ENCODE measurements at places on chromosomes 2 and 18.
A peak's percentile ranks its signal among the peaks of the same experiment; 100 is the strongest.

- no peak for DNase-seq
Observed at GRCh38 chr2:130355172-130355577, 681 bp upstream of the PTPN18 start.

DNA sequence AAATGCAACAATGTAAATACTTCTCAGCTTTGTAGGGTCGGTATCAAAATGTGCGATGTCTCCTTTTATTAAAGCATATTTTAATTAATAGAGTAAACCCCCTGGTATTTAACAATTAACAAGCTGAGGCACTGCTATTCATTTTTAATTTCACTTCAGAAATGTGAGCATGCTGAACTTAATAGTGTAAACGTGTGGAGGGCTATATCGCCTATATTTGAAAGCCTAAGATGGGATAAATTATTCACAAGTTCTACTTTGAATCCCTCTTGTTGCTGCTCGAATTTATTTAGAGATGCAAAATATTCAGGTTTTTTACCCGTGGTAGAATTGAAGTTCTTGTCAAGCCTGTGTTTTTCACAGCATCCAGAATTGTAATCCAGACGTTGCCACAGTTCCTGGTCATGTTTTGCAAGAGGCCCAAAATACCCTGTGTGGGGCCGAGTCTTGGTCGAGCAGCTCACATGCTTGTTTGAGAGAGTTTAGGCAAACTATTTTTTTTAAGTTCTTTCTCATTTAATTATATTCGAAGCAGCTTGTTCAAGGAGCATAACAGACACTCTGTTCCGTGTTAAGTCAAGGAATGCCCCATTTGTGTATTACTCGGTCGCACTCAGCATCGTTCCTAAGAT lies 2.5 kb downstream of the SALL3 start:
- DNase-seq, result no peak

GRCh38 chr2:10285556-10286198 lies 17.0 kb upstream of the HPCAL1 start:
- DNase-seq, result peak; percentile 88

GRCh38 chr18:12766986-12767433 lies 64.2 kb downstream of the PSMG2 start:
- no peak for DNase-seq

DNA sequence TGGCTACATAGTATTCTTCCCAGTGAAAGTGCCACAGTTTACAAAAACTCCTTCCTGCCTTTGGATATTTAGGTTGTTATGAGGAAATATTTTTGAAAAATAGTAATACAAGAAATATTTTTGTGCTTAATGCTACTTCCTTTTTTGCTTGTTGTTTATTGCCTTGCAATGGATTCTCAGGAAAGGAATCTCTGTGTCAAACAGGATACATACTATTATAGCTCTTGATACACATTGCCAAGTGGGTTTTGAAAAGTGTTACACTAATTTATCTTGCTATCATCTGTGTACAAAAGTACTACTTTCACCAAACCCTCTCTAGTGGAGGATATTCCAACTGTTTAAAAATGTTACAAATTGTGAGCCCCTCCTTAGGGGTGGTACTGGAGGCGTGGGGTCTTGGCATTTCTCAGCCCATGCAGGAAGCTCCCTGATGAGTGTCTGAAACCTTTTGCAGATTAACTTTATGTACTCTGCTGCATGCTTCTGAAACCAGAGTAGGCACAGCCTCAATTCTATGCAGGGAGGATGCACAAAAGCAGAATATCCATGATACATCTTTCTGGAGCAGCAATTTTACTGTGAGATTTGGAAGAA lies 54.5 kb downstream of the EVA1A start:
- DNase-seq, result no peak

- DNase-seq, result no peak
Observed at GRCh38 chr2:16933355-16933754, 267.7 kb upstream of the CYRIA start.

DNA sequence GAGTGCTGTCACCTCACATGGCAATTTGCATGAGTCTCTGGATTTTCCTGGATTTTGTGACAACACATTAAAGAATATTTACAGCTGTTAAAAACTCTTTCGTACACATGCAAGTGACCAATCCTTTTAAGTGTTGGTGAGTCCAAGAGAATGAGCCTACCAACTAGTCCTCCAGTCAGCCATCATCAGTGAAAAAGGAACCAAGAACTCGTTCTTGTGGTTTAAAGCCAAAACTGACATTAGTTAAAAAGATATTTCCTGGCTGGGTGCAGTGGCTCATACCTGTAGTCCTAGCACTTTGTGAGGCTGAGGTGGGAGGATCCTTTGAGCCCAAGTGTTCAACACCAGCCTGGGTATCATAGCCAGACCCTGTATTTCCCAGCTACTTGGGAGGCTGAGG lies 215.4 kb upstream of the ITGA4 start:
- no peak for DNase-seq

GRCh38 chr2:149033716-149034115 lies 4.8 kb upstream of the LYPD6B start:
- peak; percentile 62 for DNase-seq

DNA sequence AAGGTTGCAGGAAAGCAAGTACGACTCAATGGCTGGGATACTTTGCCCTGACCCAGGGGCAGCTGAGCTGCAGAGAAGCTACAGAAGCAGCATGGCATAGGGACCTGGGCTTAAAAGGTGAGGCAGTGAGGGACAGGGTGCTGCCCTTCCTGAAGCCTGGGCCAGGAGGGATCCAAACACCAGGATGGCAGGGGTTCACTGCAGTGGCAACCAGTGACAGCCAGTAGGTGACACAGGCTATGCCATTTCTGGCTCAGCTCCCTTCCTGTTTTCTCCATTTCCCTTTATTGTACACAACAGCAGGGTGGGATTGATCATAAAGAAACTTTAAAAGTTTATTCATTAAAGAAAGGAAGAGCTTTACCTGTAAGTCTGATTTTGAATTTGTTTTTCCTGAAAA lies 48.8 kb downstream of the CABYR start:
- no peak for DNase-seq

DNA sequence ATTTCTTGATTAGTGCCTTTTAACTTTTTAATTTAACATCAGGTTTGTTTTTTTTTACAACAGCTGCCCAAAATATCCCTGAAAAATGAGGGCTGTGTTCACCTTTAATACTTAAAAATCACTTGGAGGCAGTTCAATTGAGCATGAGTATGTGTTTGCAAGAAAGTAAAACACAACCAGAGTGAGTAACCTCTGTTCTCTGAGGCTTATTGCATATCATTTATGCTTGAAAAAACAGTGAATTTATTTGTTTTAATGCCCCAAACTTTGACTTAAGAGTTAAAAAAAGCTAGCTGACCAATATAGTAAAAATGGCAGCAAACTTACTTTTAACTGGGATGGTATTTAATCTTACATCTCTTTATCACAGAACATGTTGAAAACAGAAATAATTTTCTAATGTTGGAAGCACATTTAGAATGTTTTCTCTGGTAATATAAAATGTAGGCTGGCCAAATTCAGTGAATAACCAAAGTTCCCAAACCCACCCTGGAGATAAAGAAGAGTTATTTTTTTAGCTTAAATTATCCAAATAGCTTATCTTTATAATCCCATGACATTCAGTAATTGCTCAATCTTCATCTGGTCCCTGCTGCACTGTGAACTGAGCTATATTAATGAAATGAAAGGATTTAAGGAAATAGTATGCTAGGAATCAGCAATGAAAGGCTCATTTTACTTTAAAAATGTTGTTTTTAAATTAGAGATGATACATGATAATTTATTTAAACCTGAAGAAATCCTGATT lies 24.8 kb upstream of the EFEMP1 start:
- no peak for DNase-seq

DNA sequence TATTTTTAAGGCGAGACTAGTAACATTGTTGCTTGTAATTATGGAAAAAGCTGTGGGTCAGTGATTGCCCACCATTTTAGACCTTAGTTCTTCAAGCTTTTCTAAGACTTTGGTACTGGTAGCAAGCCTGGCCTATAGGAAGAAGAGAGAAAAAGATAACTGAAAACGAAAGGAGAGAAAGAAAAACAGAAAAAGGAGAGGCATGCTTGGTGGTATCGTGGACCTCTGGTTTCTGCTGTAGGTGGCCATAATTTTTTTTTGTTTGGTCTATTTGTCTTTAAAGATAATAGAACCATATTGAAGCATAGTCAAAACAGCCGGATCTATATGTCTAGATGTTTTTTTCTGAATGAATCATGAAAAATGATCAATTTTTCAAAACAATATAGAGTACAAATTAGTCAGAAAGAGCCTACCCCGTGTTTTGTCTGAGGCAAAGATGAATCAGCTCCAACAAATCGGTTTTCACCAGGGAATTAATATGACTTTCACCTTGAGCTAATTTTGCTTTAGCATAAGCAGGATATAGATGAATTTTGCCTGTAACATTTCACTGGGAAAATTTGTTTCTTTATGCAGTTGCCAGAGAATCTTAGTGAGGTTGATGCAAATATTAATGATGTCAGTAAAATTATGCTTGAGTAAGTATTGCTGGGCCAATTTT lies 45.7 kb downstream of the CCDC85A start:
- DNase-seq, result no peak

GRCh38 chr2:217847115-217847514 lies 155.7 kb downstream of the TNS1 start:
- no peak for DNase-seq

- no peak for DNase-seq
Observed at GRCh38 chr18:37845498-37845897, 279.9 kb upstream of the CELF4 start.

- DNase-seq, result no peak
Observed at GRCh38 chr2:233811087-233811486, 33.0 kb downstream of the MROH2A start.

DNA sequence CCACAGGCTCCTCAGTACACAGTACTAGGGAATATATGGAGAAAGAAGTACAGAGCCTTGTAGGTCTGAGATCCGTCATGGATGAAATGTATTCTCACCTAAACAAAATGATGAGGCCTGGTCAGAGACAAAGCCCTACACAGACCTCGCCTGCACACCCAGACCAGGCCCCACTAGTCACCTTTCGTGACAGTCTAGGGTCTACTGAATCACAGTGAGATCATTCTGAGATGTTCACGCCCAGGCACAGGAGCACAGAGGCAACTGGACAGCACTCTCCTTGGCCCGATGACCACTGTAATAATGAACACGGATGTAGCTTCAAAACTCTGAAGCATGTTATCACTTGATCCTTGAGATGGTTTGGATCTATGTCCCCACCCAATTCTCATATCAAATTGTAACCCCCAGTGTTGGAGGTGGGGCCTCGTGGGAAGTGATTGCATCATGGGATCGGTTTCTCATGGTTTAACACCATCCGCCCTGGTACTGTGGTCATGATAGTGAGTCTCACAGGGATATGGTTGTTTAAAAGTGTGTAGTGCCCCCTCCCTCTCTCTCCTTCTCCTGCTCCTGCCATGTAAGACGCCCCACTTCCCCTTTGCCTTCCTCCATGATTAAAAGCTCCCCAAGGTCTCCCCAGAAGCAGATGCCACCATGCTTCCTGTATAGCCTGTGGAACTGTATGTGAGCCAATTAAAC lies 15.1 kb downstream of the DOCK10 start:
- DNase-seq, result no peak

- no peak for DNase-seq
Observed at GRCh38 chr2:15772681-15773080, 167.7 kb upstream of the MYCN start.

DNA sequence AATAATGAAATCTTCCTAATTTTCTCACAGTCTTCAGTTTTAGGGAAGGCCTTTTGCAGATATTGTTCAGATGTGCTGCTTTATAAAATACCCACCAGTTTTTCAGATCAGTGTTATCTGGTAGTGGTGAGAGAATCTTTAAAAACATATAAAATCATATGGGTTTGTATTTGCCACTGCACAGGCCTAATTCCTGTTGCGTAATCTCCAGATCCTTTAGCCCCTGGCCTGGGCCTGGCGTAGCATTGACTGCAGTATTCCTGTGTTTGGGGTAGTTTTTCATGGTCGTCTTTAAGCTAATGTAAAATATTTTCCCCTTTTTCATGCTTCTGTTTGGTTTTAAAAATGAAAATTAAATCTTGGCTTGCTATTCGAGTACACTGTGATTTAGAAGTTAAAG lies 43.2 kb downstream of the TSHZ1 start:
- DNase-seq, result no peak

DNA sequence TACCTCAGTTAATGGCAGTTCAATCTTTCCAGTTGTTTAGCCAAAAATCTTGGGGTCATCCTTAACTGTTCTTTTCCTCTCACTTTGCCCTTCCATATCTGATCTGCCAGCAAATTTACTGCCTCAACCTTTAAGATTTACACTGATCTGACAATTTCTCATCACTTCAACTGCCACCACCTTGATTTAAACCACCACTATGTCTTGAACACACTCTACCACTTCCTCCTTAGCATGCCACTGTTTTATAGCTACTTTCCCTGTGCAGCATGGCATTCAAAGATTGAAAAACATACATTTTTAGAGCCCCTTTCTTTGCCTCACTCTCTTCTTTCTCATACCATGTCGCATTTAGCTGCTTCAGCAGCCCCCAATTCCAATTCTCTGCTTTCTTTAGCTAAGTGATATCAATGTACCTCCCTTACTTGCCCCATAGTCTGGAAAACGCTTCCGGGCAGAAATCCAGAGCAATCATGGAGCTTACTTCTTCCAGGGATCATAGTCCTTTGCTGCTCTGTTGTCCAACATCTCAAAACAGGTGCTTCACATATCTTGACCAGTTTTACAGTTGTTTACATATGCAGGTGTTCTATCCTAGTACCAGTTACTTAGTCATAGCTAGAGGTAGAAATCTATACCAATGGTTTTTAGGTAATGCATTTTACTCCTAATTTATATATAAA lies 10.9 kb downstream of the PGAP1 start:
- DNase-seq, result no peak

GRCh38 chr2:74001121-74001520 lies 16.4 kb downstream of the TET3 start:
- DNase-seq, result no peak

DNA sequence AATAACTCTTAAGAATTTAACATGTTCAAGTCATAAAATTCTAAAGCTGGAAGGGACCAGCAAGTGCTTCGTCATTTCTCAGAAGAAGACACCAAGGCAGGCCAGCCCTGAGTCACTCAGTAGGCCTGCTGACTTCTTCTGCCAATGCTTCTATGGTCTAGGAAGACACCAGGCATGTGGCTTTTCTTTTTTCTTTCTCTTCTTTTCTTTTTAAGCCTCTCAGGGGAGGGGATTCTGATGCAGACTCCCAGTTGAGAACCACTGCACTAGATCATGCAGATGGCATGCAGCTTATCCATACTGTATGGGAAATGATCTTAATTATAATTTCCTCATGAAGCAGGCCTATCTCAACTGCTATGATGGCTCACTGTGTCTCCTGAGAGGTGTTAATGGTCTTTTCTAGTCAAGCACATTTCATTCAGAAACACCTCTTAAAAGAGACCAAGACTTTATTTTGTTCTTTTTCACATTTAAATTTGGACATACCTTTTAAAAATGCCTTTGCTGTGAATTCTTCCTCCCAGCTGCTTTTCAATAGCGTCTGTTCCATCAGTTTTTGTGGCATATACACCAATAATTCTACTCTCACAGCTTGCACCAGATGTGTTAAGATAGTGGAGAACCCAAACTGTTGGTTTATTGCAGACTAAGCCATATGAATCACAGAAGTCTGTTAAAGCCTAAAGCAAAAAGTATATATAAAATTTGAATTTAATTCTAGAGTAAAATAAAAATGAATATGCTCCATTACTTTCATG lies 11.3 kb downstream of the KCTD18 start:
- DNase-seq, result no peak

- no peak for DNase-seq
Observed at GRCh38 chr2:133937669-133938068, 316.2 kb upstream of the MGAT5 start.

- DNase-seq, result no peak
Observed at GRCh38 chr2:158391876-158392275, 64.7 kb downstream of the CCDC148 start.

- no peak for DNase-seq
Observed at GRCh38 chr18:69082499-69082898, 284.6 kb downstream of the CCDC102B start.

All from NCI-H510A treated with DMSO at 0.1 percent for 48 hours (cell line).